Ovary (tissue), 10 donors: ENCODE measurements at places on chromosomes 7 and 10. TPM values are rescaled to one million over a fixed set of nuclear protein-coding genes. Genes with fewer than 3 reads are reported as not detected.
A peak's percentile ranks its signal among the peaks of the same experiment; 100 is the strongest.

DNA sequence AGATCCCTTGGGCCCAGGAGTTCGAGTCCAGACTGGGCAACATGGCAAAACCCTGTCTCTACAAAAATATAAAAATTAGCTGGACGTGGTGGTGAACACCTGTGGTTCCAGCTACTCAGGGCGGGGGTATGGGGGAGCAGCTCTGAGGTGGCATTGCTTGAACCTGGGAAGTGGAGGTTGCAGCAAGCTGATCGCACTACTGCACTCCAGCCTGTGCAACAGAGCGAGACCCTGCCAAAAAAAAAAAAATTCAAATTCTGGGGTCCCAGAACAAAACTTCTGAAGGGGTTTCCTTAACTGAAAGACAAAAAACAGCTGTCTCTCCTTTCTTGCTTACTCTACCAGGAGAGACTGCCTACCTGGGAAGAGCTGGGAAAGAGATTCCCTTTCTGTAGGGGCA, 27.0 kb downstream of the DNMBP start:
- peak overlapping the region; percentile 83 for H3K27ac ChIP-seq
- no peaks in the 10 kb centered on the region for H3K27me3 ChIP-seq
- H3K36me3 ChIP-seq: no peaks in the 10 kb centered on the region
- H3K4me3 ChIP-seq: no peak overlapping the region
- peaks cover 26% of the 10 kb centered on the region for H3K4me1 ChIP-seq

DNA sequence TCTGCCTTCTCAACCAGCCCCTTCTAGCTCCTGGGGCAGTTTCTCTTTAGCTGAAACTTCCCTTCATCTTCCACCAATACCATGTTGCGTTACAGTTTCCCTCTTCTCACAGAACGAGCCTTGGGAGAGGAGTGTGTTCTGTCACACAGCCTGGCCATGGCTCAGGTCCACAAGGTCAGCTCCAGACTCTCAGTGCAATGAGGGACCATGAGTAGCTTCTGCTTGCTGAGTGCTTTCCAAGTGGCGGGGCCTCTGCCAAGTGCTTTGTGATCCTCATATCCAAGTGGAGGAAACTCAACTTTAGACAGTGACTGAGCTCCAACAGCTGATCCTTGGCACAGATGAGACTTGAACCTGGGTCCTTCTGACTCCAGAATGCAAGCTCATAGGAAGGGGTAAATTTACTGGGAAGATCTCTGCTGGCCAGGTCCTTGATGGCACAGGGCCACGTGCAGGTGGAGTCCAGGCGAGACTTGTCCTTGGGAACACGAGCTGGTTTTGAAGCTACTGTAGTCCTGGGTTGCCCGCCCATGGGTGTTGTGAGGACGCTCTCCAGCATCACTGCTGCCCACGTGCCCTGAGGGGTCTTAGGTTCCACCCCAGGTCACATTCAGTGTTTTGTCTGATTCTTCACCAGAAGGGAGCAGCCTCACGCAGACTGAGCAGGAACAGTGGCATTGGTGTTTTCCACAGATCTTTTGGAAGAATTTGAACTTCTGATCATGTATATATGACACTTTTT, 238.0 kb downstream of the EBF3 start:
- H3K27me3 ChIP-seq: no peaks in the 10 kb centered on the region
- no peak overlapping the region for H3K4me3 ChIP-seq
- no peak overlapping the region for H3K27ac ChIP-seq
- H3K36me3 ChIP-seq: no peaks in the 10 kb centered on the region
- no peaks in the 10 kb centered on the region for H3K4me1 ChIP-seq
- DNase-seq: no peak

DNA sequence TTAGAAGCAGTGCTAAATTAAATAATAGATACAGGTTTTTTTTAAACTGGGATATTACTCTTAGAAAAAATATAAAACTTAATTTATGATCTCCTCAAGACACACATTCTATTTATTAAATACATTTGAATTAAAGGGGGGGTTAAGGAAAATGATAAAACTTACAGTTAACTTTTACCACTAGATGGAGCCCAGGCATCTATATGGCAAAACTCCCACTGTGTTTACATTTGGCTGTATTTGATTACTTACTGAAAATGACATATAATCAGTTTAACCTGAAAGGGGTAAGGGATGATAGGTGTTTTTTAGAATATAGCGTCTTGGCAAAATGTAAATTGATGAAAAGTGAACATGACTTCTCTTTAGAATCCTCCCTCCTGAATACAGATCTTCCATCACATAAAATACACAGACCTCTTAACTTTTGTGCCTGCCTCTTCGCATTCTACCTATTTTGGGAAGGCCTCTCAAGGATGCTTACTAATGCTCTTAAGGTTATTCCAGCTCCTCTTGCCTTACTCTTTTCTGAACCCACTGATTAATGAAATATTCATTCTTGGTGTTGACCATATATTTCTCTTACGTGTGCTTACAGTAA, 235.7 kb downstream of the AGMO start:
- no peak overlapping the region for H3K4me3 ChIP-seq
- H3K4me1 ChIP-seq: no peaks in the 10 kb centered on the region
- H3K27me3 ChIP-seq: peaks cover 3% of the 10 kb centered on the region
- no peak for DNase-seq
- H3K27ac ChIP-seq: no peak overlapping the region

DNA sequence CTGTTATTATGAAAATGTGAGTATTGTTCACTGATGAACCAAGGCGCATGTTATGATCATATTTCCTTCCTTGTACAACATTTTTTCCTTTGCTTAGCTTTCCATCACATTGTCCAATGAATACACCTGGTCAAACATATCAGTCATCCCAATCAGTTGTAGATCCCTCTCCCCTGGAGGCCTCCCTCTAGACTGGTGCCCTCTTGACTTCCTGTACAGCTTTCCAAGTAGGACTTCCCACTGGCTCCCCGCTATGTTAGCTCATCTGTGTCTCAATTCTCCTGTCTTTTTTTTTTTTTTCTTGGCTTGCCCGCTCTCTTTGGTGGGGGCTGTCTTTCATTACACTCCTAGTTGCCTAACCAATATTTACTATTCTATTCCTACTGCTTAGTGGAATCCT, 214.2 kb upstream of the NPY start:
- no peaks in the 10 kb centered on the region for H3K4me1 ChIP-seq
- no peaks in the 10 kb centered on the region for H3K36me3 ChIP-seq
- no peak overlapping the region for H3K27ac ChIP-seq
- no peak overlapping the region for H3K4me3 ChIP-seq
- no peak for DNase-seq

GRCh38 chr7:111736552-111736874, 174.2 kb upstream of the IMMP2L start:
- H3K27me3 ChIP-seq: no peaks in the 10 kb centered on the region
- no peak for DNase-seq
- no peak overlapping the region for H3K4me3 ChIP-seq
- H3K36me3 ChIP-seq: no peaks in the 10 kb centered on the region
- peaks cover 3% of the 10 kb centered on the region for H3K4me1 ChIP-seq

DNA sequence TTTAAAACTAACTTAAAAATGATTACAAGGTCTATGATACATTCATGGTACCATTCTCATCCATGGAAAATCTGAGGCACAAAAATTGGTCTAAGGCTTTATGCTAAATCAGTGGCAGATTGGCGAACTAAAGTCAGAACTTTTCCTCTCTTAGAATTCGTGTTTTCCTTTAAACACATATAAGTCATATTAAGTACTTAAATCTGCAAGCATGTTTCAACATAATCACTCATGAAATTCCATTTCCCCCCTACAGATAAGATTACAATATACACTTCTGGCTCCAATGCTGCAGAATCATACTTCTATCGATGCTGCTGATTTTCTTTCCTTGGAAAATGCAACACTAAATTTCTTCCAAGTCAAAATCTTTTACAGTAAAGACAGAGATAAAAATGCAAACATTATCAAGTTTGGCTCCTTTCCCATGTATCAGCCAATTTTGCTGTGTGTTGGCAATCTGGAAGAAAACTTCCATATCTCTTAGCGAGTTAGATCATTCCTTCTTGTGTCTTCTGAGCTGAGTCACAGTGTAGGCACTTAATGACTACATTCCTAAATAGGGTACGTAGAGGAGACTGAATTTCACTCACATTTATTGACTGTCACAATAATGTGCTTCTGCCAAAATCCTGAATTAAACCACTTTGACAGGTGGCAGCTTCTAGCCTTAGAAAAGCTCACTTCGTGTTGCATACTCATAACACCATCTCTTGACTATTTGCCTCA, 76.4 kb upstream of the LRRC17 start:
- H3K36me3 ChIP-seq: no peaks in the 10 kb centered on the region
- no peak for DNase-seq
- H3K4me1 ChIP-seq: peaks cover 3% of the 10 kb centered on the region
- no peaks in the 10 kb centered on the region for H3K27me3 ChIP-seq
- no peak overlapping the region for H3K27ac ChIP-seq
- H3K4me3 ChIP-seq: no peak overlapping the region

DNA sequence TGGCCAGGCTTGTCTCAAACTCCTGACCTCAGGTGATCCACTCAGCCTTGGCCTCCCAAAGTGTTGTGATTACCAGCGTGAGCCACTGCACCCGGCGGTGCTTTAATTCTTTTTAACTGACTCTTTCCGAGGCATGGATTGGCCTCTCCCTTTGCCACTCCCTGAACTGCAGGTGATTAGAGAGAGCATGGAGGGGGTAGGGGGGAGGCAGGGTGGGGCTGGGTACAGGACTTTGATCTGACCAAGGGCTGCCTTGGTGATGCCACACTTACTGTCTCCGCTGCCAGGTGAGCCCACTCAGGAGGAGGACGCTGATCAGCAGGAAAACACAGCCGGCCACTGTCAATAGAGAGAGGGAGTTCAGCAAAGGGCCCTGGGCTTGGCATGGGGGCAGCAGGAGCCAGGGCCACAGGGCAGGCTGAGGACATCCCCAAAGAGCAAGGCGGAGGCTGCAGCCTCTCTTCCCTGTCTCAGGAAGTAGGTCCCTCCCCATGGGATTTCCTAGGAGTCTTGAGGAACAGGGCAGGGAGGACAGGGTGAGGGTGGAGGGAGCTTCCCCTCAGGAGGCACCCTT, 40.5 kb upstream of the IL15RA start:
- no peak overlapping the region for H3K4me3 ChIP-seq
- H3K4me1 ChIP-seq: peaks cover 9% of the 10 kb centered on the region
- no peaks in the 10 kb centered on the region for H3K36me3 ChIP-seq
- H3K27ac ChIP-seq: no peak overlapping the region

DNA sequence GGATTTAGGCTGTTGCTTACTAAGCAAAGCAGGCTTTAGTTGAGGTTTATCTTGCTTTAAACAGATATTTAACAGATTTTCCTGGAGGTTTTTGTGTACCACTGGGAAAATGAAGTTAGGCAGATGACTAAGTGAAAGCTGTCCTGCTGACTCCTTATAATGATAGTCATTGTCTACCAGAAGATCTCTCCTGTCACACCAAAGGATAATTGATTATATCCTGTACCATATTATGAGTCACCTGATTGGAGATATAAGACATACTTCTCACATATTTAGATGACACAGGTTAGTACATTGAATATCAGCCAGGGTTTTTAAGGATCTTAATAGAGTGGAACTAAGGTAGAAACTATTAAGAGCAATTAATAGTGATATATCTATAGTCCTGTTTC, 68.4 kb downstream of the PTEN start:
- H3K36me3 ChIP-seq: no peaks in the 10 kb centered on the region
- no peak overlapping the region for H3K4me3 ChIP-seq
- no peak overlapping the region for H3K27ac ChIP-seq
- peaks cover 1% of the 10 kb centered on the region for H3K4me1 ChIP-seq
- DNase-seq: no peak
- H3K27me3 ChIP-seq: no peaks in the 10 kb centered on the region

- no peak overlapping the region for H3K4me3 ChIP-seq
- DNase-seq: no peak
- H3K36me3 ChIP-seq: no peaks in the 10 kb centered on the region
- H3K4me1 ChIP-seq: no peaks in the 10 kb centered on the region
- H3K27ac ChIP-seq: no peak overlapping the region
These were observed 569.5 kb upstream of the MGMT start for GRCh38 chr10:128897401-128898129.

- no peaks in the 10 kb centered on the region for H3K4me1 ChIP-seq
- no peaks in the 10 kb centered on the region for H3K36me3 ChIP-seq
- H3K27me3 ChIP-seq: no peaks in the 10 kb centered on the region
- no peak overlapping the region for H3K4me3 ChIP-seq
- no peak overlapping the region for H3K27ac ChIP-seq
- DNase-seq: no peak
These were observed 40.9 kb upstream of the EFCAB10 start for GRCh38 chr7:105622106-105622731.

DNA sequence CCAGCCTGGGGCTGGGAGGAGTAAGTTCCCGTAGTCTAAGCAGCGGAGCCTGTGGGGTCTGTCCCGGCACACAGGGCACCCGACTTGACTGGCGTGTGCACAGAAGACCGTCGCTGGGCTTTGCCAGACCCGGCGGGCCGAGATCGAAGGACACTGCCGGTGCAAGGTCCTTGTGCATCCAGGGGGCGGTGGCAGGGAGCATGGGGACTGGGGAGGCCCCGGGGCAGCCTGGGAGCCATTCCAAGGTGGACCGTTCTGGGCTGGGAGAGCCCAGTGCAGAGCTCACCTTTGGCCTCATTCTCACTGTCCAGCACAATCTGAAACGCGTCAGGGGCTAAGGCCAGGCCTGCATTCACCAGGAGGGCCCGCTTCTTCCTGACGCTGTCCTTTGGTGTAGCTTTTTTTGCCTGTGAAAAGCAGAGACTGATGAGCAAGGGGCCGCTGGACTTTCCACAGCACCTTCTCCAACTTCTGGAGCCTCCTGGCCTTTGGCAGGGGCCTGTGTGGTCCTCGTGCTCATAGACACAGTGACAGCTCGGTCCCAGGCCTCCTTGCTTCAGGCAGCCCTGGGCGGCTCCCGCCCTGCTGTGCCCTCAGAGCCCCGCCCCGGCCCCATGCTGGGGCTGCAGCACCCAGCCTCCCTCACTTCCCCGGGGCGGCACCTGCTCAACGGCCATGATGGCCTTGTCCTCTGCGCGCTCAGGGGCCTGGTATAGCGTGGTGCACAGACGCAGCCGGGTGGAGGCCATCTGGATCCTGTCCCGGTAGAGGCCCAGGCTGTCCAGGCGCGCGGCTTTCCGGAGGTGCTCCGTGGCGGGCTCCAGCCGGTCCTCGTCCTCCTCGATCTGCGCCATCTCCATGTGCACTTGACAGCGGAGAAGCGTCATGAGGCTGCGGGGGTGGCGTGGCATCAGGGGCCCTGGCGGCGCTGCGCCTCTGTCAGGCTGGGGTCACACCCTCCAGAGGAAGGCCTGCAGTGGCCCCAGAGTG, 20.3 kb downstream of the CFAP46 start:
- no peaks in the 10 kb centered on the region for H3K27me3 ChIP-seq
- H3K4me3 ChIP-seq: no peak overlapping the region
- H3K27ac ChIP-seq: no peak overlapping the region
- no peaks in the 10 kb centered on the region for H3K4me1 ChIP-seq

- H3K4me1 ChIP-seq: no peaks in the 10 kb centered on the region
- H3K27ac ChIP-seq: no peak overlapping the region
- no peak for DNase-seq
- H3K27me3 ChIP-seq: no peaks in the 10 kb centered on the region
- no peak overlapping the region for H3K4me3 ChIP-seq
- no peaks in the 10 kb centered on the region for H3K36me3 ChIP-seq
These were observed 108.1 kb downstream of the EBF3 start for GRCh38 chr10:129855836-129856563.

Gene PRPS1L1
- total RNA-seq: not detected

Gene ZNF777
- total RNA-seq: 15.8 TPM

Gene RNF148
- total RNA-seq: 0.35 TPM

Gene RELN
- total RNA-seq: 2.7 TPM

Gene AASS
- total RNA-seq: 59.0 TPM
